ENCODE measurements at places on chromosomes 6 and 20.

DNA sequence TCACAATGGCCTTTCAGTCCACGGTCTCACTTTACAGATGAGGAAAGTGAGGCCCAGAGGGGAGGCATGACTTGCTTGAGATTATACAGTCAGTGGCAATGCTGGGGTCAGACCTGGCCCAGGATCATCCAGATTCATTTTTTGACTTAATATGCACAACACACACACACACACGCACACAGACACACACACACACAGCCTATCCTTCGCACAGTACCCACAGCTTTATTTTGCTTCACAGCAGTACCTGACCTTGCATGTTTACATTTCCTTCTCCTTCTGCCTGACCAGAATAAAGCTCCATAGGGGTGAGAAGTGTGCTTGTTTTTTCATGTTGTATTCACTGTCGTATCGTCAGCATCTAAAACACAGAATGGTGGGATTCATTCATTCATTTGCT is 79.8 kb downstream of the VEGFA start:
- no peak for DNase-seq

DNA sequence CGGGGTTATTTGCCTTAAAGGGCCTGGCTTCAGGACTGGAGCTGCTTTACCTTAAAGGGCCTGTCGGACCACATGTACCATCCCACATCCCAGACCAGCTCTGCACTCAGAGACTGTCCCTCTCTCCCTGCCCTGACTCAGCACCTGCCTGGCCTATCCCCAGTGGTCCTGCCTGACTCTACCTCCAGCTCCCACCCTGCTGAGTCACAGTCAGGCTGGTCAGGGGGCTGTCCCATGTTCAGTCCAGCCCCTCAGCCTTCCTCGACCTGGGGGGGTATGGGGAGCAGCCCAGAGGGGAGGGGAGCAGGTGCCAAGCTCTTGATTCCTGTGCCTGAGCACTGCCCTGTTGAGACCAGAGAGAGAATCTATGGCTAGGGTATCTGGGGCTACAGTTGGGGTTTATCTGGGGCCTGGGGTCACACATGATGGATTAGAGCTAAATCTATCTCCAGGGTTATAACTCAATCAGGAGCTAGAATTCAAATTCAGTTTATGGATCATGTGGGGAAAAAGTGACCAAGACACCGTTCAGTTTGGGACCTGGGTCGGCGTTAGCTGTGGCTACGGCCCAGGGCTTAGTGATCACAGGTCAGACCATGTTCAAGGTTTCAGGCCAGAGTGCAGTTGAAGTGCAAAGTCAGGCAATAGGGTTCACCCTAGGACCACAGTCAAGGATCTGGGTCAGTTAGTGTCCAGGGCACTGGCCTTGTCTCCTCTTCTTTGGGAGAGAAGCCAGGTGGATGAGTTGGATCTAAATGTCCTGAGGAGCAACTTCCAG is 9.4 kb upstream of the TRIB3 start:
- no peak for DNase-seq

DNA sequence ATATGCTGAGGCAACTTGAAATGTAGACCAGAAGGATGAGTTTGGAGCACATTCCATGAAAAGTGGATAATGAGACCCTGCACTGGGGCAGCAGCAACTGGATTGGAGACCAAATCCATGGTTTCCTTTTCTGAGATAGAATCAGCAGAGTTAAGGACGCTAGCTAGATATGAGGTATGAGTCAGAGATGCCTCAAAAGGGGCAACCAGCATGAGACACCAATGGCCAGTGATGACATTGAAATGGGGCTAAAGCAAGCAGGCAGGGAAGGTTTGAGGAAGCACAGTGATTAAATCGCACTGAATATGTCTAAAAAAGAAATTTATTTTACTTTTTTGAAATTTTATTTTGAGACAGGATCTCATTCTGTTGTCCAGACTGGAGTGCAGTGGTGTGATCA is 802.4 kb downstream of the TFAP2A start:
- DNase-seq, result no peak

- no peak for DNase-seq
Measured at GRCh38 chr6:158085261-158086053, 82.6 kb downstream of the SERAC1 start.

GRCh38 chr20:14600527-14600926 is 263.1 kb upstream of the FLRT3 start:
- DNase-seq, result no peak

DNA sequence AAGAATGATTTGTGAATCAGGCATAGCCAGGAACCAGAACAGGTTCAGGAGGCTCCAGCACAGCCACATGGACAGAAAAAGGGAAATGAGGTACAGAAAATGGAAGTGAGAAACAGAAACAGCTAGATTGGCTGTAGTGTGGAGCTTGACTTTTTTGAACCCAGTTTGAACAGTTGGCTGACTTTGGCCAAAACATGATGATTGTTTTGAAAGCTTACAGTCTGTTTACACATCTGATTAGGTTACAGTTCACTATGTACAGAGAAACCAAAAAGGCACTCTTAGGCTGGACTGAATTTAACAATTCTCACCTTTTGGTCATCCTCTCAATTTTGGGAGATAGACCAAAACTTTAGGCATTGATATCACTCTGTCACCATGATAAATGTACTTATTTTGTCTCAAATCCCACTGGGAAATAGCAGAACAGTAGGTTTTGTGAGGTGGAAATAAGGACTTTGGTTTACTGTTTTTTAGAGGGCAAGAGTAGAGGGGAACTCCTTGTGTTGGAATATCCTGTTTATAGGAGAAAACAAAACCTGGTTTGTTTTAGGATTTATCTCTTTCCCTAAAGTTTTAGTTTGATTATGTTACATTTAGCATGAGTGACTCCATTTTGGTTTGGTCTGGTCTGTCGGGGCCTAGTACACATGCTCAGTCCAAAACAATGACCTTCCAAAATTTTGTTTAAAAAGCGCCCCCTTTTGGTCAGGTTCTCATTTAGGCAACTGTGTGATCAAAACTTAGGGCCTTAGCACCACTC is 123.1 kb downstream of the OLIG3 start:
- no peak for DNase-seq

- DNase-seq, result peak; percentile 85
Measured at GRCh38 chr6:149723771-149724417, 6.0 kb upstream of the LATS1 start.

DNA sequence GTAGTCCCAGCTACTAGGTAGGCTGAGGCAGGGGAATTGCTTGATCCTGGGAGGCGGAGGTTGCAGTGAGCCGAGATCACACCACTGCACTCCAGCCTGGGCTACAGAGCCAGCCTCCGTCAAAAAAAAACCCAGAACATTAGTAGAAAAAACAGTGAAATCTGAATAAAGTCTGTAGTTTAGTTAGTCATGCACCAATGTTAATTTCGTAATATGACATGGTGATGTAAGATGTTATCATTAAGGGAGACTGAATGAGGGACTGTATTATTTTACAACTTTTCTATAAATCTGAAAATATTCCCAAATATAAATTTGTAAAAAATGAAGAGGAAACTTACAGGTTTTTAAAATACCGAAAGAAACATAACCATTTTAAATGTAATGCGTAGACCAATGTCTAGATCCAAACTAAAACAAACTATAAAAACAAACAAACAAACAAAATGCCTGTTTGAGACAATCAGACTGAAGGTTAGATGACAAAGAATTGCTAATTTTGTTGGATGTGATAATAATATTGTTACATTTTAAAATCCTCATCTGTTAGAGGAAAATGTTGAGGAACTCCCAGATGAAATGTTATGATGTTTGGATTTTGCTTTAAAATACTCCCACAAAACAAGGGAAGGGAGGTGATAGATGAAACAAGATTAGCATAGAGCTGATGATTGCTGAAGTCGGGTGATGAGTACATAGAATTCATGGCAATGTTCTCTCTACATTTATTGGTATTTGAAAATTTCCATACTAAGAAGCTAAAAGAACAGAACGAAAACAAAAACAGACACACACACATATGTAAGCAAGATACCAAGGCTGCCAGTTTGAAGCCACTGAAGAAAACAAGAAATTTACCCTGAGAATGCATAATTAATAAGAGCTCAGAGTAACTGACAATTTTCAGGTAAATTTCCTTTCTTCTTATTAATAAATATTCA is 1.8 kb downstream of the GSTA4 start:
- no peak for DNase-seq

DNA sequence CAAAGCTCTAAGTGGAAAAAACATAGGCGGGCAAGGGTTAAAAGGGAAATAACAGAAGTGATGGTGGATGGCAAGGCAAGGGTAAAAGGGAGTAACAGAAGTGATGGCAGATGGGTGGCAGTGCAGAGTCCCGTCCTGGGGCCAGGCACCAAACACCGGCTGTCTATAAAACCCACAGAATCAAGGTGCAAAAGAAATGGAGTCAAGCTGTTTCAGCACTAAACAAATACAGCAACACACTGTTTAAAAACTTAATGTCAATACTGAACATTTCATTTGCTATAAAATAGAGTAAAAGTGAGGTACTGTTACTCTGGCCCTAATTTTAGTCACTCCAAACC is 87.6 kb downstream of the MAN1A1 start:
- no peak for DNase-seq

DNA sequence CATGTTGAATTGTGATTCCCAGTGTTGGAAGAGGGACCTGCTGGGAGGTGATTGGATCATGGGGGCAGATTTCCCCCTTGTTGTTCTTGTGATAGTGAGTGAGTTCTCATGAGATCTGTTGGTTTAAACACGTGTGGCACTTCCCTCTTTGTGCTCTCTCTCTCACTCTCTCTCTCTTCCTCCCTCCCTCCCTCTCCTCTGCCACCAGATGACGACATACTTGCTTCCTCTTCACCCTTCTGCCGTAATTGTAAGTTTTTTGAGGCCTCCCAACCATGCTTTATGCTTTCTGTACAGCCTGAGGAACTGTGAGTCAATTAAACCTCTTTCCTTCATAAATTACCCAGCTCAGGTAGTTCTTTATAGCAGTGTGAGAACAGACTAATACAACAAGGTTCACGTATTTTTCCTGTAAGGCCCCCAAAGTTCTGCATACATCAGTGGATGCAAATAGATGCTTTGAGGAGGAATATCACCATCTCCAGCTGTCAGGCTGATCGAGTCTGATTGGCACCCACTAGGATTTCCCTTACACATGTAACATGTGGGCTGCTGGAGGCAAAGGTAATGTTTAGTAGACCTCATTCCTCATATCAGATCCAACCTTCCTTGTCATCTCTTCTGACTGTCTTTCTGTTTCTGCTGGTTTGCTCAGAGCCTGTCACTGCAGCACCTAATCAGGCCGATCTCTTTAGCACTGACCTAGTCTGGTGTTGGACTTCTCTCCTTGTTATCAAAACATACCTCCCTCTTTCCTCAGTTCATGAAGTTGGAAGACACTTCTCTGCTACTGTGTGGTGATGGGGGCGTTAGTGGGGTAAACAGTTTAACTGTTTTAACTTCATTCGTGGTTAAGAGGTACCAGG is 54.3 kb upstream of the BACH2 start:
- DNase-seq, result peak; percentile 83

- peak; percentile 58 for DNase-seq
Measured at GRCh38 chr20:39885975-39886649, 802.9 kb downstream of the MAFB start.
